ENCODE measurements at places on chromosomes 16 and 17.

DNA sequence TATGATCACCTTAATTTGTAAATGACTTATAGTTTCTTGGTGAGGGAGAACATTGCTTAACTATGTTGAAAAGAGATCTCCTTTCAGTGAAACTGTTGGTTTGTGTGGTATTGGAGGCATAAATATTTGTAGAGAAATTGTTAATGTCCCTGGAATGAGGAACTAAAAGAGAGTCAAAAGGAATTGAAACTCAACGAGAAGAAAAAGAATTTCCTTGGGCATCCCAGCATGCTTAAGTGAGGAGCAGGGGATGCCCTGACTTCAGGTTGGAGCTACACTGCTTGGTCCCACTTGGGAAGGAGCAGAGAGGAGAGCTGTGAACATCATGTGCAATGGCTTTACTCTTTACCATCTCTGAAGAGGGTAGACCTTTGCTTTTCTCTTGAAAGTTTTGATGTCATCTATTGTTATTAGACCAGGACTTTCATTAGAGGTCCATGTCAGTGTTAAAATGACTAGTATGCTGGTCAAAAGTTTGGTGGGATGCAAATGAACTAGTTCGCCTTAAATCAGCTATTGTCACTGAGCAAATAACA, 21.7 kb downstream of the KRT23 start:
- peak; percentile 82 for DNase-seq

DNA sequence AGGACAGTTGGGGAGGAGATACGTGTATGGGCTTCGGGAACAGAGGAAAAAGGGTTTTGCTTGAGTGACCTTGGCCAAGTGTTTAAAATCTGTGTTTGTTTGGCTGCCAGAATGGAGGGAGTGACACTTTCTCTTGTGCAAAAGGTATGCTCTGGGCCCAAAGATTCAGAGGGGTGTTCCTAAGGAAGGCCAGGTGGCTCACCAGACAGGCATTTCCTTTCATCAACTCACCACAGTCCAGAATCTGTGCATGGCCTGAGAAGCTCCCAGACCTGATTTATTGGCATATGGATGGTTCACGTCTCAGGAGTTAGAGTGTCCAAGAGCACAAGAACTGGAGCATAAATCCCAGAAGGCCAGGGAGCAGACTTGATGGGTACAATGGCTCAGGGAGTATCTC, 53.4 kb upstream of the NLK start:
- peak; percentile 67 for DNase-seq

GRCh38 chr16:86554599-86554916, 477 bp downstream of the MTHFSD start:
- DNase-seq, result no peak

GRCh38 chr17:13073018-13073417, 55.2 kb upstream of the ELAC2 start:
- DNase-seq, result no peak

- no peak for DNase-seq
Observed at GRCh38 chr17:10178506-10178991, 19.9 kb downstream of the GAS7 start.

DNA sequence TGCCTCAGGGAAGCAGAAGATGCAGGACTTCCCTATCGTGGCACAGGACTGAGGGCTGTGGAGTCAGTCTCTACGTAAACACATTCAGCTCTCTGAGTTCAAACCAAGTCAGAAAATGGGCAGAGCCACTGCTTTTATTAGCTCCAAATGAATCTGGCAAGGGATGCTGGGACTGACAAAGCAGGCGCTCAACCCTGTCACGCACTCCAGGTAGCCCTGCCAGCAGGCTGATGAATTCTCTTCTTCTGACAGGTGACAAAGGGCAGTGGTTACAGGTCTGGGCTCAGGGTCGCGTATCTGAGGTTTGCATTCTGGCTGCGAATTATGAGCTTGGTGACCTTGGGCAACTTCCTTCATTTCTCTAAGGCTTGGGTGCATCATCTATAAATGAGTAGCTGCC, 9.4 kb downstream of the RPH3AL start:
- no peak for DNase-seq

DNA sequence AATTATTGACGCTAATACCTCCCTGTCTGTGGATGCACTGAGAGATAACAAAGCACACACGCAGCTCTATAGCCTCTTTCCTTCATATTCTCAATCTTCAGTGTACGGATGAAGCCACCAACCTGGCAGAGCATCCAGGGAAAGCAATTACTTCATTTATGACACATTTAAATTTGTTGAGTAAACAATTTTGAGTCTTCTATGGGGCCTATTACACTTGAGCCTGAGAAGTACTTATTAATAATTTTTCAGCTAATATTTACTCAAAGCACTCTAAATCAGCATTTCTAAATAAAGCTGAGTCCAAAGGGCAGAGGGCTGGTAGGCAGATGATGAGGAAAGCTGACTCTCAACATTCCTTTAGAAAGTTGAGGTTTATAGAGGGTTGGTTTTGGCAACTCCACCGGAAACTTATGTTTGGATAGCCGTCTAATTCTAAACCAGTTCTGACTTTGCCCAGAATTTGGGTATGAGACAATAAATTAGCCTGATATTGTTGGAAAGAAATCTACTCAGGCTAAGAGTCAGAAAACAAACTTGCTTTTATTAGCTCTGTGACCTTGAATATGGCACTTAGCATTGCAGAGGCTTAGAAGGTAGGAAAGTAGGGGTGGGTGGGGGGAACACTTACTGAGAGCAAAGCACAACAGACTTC, 643.5 kb downstream of the CDH11 start:
- peak; percentile 12 for DNase-seq

GRCh38 chr17:409848-410542, 57.4 kb upstream of the RPH3AL start:
- DNase-seq, result peak; percentile 96

GRCh38 chr16:53219795-53220454, 165.1 kb downstream of the CHD9 start:
- DNase-seq, result peak; percentile 57

- DNase-seq, result no peak
Observed at GRCh38 chr17:1942066-1942365, 83.1 kb downstream of the RTN4RL1 start.

DNA sequence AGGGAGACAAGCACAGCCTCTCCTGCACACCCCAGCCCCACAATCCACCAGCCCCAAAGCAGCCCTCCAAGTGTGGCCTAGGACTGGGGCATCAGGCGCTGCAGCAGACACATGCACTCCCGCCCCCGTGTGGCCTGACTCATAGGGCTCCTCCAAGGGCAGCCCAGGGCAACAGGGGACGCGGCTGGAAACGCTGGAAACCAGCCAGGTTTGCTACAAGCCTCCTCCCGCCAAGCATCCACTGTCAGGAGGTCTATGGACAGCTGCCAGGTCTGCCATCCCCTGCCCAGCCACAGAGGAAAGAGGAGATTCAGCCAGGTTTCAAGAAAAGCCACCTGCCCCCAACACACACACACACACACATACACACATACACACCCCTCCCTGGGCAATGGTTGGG, 25.8 kb downstream of the SRCIN1 start:
- DNase-seq, result peak; percentile 61

GRCh38 chr17:4769628-4770027, 2.1 kb upstream of the TM4SF5 start:
- peak; percentile 48 for DNase-seq

- peak; percentile 56 for DNase-seq
Observed at GRCh38 chr17:9443811-9444210, 131.8 kb downstream of the STX8 start.

- DNase-seq, result no peak
Observed at GRCh38 chr16:67801883-67802282, 4.5 kb downstream of the RANBP10 start.

GRCh38 chr17:29109477-29110371, 66.8 kb downstream of the PIPOX start:
- no peak for DNase-seq

GRCh38 chr16:29809850-29810698, 1.9 kb upstream of the PRRT2 start:
- DNase-seq, result no peak

DNA sequence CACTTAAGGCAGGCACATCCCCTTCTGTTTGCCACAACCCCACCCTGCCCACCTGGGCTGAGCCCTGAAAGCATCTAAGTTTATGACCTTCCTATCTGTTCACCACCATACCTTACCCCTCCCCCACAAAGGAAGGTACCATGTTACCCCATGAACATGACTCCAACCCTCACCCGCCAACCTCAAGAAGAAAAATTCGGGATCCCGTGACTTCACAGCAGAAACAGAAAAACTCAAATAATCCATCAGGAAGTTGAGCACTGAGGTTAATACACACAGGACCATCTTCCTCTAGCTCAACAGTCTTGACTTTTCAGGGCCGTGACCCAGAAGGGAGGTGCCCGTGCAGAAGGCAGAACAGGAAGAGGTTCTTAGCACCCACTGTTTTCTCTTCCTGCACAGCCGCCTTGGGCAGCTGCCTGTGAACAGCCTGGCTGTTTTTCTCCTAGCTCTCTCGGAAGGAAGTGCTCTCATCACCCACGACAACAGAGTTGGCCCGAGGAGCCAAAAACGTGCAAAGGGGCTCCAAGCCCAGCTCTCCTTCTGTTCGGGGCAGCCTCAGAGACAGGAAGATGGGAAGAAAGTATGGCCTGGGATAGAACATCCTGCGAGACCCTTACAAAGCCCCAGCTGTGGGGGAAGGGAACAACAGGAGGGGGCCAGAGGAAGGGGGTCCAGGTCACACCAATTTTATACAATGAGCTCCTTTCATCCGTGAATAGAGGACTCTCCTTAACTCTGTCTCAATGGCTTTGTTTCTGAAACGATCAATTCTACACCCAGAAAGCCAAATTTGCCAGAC, 101.1 kb downstream of the XYLT1 start:
- DNase-seq, result no peak

- DNase-seq, result no peak
Observed at GRCh38 chr17:31757097-31757496, 101.9 kb downstream of the COPRS start.

GRCh38 chr16:57668630-57669475, 747 bp downstream of the ADGRG3 start:
- no peak for DNase-seq

DNA sequence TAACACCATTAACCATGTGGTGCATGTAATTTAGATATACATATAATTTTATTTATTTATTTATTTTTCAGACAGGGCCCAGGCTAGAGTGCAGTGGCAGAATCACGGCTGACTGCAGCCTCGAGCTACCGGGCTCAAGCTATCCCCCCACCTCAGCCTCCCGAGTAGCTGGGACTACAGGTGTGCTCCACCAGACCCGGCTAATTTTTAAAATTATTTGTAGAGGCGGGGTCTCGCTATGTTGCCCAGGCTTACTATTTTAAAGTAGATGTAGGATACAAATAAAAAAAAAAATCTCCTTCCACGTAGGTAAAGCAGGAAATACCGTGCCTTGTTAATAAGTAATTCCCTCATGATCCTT, 446 bp upstream of the COQ7 start:
- no peak for DNase-seq

GRCh38 chr16:62921904-62922303, 885.7 kb upstream of the CDH8 start:
- no peak for DNase-seq

DNA sequence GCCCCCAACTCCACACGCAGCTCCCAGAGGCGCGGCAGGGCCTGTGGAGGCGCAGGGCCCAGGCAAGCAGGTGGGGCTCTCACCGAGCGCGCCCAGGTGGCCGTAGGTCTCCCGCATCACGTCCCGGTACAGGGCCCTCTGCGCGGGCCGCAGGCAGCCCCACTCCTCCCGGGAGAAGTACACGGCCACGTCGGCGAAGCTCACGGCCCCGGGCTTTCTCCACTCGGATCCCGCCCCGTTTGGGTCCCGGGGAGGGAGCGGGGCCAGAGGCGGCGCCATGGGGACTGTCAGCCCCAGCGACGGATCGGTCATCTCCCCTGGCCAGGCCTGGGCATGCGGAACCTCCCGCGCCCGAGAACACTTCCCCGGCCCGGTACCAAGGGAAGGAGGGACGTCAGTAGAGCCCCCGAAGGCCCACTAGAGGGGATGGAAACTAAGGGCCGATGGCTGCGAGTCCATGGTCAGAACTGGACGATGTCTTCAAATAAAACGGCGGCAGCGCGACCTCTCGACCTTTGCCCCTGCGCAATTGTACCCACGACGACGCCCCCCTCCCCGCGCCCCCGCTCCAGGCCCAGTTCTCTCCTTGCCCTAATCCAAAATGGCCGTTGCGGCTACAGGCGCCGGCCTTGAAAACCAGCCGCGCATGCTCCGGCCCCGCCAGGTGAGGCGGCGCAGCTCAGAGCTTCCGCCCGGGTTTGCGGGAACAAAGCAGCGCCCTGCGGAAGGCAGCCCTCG, at the start of gene ZNF747:
ZNF747 (minus strand) TSS at position 491 of the 738 bp plus-strand sequence; CDS start at position 312, 179 bp downstream.
- peak; percentile 89 for DNase-seq

DNA sequence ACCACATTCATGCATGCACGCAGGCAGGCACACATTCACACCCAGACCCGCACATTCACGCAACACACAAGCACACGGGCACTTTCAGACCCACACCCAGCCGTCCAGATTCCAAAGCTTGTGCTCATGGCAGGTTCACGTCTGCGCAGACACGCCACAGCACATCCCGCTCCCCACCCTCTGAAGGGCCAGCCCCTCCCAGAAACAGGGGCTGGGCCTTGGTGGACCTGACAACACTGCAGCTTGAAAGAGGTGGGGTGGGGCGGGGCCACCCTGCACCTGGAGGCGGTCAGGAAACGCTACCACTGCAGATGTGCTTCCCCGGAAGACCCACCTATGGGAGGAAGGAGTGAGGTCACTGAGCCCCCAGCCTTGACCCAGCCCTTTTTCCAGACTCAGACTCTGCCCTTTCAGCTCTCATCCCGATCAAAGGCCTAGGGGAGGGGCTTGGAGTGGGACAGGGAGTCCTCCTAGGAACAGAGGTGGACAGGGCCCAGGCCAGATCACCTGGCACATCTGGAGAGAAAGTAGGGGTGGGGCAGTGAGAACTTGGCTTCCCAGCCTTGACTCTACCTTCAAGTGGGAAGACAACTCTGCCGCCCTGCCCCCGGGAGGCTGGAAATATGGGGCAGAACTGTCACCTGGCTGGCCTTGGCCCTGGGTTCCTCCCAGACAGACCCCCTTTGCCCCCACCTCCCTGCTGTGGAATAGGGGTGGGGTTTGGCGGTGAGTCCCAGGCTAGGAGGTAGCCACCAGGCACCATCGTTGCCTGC, 11.0 kb downstream of the P3H4 start:
- DNase-seq, result peak; percentile 100

- DNase-seq, result no peak
Observed at GRCh38 chr17:80777274-80777673, 214.4 kb upstream of the CHMP6 start.

- peak; percentile 87 for DNase-seq
Observed at GRCh38 chr17:50560185-50560824, at the start of gene CACNA1G. TSS of gene CACNA1G (plus strand) at chr17:50560715. CDS start at chr17:50561460, 745 bp downstream.

- DNase-seq, result no peak
Observed at GRCh38 chr17:5378566-5379207, 40.8 kb downstream of the NUP88 start.

DNA sequence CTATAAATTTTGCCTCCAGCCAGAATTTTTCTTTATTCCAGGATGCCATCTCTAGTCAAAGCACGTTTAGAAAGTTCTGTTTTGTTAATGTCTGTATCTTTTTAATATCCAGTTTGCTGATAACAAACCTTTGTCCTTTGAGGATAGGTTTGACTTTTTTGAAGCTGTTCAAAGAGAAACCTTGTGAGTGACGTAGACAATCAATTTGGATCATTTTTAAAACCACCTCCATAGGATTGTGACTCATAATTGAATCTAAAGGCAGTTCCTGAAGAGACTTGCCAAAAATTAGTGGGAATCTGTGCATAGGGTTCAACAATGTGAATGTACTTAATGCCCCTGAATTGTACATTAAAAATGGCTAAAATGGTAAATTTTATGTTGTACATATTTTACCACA, 5.9 kb downstream of the KRT31 start:
- DNase-seq, result no peak
